T-helper 17 cell (primary cell): ENCODE measurements at places on chromosomes 5 and 9.

- DNase-seq: peak; percentile 36
Measured at GRCh38 chr5:177005619-177006264, 837 bp downstream of the UIMC1 start.

DNA sequence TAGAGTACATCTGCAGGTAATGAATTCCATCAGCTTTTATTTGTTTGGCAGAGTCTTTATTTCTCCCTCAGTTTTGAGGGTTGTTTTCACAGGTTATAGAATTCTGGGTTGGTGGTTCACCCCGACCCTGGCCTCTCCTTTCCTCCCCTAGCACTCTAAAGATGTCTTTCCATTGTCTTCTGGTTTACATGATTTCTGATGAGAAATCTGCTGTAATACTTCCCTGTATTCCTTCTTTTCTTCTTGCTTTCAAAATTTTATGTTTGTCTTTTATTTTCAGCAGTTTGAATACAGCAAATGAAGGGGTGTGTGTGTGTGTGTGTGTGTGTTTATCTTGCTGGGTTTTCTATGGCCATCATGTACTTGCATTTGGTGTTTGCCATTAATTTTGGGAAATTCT is 312.0 kb upstream of the RPS23 start:
- no peak for DNase-seq

DNA sequence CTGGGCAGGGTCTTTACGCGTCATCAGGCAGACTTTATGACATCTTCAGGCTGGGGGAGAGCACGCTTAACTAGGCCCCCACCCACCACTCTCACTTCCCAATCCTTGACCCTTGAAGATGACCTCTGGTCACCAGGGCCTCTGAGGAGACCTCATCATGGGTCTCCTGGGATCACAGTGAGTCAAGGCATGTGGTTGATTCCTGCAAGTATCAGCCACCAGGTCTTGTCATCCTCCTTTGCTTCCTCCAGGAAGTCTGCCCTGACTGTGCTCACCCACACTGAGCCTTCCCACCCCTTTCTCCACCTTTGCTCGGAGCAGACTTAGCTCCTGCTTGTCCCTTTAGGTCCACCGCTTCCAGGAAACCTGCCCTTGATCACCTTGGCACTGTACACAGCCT is 17.3 kb downstream of the ODF2 start:
- no peak for DNase-seq

GRCh38 chr5:37494756-37495155 is 115.6 kb downstream of the WDR70 start:
- DNase-seq: no peak

DNA sequence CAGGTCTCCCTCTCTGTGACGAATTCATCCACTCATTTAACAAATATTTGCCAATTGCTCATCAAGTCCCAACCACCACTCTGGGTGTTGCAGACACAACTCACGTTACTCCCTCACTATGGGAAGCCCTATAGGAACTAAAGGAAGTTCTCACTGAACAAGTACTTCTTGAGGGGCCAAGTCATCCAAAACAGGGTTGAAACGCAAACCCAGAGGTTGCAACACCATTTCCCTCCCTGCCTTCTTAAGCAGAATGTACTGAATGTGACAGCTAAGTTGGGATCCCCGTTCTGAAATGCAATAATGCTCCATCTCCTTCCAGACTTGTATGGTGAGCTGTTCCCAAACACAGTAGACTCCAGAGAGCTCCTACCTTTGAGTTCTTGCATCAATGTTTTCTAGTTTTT is 34.3 kb downstream of the EPB41L4B start:
- no peak for DNase-seq

- DNase-seq: no peak
Measured at GRCh38 chr9:95003689-95004410, 277.4 kb downstream of the AOPEP start.

DNA sequence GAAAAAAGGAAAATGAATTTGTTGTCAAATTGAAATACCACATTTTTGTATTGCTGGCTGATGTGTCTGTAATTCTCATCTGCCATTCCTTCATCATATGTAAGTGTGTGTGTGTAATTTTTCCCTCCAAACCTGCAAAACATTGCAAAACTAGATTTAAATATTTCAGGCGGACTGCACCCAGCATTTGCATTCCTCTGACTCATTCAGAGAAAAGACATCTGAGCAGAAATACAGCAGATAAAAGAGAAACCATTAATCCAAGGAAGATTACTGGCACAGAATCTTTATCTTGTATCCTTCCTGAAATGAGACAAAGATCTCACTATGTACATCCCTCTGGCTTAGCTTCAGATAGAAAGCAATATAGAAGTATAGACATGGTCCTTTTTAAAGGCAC is 275.3 kb downstream of the TMEM38B start:
- DNase-seq: no peak

GRCh38 chr9:106930477-106930876 is 67.5 kb downstream of the ZNF462 start:
- no peak for DNase-seq

- no peak for DNase-seq
Measured at GRCh38 chr9:107737987-107738743, 248.6 kb upstream of the KLF4 start.

DNA sequence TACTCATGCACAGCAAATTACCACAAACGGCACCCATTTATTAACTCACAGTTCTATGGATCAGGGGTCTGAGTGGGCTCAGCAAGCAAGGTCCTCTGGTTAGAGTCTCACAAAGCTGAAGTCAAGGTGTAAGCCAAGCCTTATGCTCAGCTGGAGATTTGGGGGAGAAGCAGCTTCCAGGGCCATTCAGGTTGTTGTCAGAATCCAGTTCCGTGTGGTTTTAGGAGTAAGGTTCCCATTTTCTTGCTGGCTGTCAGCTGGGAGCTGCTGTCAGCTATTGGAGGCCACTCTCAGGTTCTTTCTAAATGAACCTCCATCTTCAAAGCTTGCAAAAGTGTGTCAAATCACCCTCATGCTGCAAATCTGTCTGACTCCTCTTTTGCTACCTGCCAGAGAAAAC is 17.7 kb downstream of the FCN2 start:
- no peak for DNase-seq

DNA sequence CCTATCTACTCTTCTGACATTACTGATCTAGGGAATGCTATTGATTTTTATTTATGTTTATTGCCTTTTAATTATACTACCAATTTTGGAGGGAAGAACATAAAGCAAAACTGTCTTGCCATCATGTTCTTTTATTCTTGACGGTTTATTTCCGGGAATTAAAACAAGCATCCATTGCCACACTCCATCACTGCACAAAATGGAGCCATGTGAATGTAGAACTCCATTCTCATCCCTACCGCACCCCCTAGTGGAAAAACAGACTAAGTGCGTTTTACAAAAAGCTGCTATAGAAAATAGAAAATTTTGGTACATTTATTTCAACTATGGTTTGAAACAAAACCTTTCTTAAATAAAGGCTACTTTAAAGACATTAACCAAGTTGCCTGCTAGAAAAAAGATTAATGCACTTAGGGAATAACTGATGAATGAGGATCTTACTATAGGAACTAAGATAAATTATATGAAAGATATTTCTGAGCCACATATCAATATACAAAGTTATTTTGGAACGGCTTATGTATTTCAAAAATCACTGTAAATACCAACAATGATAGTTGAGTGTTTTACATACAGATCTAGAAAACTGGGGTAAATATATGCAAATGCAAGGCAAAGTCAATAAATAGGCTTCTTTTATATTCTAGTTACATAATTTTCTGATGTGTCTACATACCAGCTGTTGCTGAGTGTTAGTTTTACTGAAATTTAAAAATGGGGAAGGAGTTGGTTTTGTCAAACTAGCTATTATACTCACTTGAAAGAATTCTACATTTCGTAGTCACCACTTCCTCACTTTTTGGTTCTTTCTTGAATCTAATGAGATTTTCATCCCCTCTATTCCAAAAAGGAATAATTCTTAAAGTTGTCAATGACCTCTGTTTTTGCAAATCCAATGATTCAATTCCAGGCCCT is 26.5 kb downstream of the OXCT1 start:
- no peak for DNase-seq

- DNase-seq: no peak
Measured at GRCh38 chr5:109511980-109512734, 102.4 kb upstream of the PJA2 start.

- DNase-seq: no peak
Measured at GRCh38 chr9:130930804-130931349, 8.2 kb downstream of the FIBCD1 start.

GRCh38 chr9:124284237-124284831 is 26.6 kb downstream of the NEK6 start:
- no peak for DNase-seq

DNA sequence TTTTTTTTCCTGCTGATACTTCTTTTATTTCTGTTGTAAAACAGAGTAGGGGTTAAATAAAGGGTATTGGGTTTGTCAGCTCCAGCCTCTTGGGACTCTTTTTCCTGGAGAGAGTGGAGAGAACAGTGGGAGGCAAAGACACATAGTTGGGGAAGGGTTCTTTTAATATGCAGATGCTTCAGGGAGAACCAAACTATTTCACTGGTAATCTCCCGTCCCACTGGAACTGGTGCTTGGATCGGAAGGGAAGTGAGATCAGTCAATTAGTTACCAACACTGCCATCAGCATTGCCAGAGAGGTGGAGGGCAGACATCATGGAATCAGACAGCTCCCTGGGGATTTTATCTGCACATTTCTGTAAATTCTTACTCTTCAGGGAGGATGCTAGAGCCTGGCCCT is 47.6 kb upstream of the ELOVL7 start:
- no peak for DNase-seq

- DNase-seq: no peak
Measured at GRCh38 chr9:116502746-116503145, 184.4 kb upstream of the TRIM32 start.

GRCh38 chr9:127086771-127087170 is 35.7 kb downstream of the ANGPTL2 start:
- DNase-seq: no peak

DNA sequence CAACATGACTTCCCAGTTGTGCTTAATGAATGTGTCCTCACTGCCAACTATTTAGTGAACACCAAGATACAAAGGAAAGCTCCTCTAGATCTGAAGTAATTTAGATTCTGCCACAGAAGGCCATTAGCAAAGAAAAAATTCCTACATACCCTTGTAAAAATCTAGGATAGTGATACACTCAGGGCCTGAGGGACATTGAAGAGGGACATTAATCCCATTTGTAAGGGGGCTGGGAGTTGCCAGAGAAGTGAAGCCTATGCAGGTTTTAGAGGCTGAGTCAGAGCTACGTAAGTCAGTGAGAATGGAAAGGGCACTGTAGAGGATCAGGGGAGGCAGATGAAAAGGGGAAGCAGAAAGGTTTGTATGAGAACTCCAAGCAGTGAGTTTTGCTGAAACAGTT is 286.9 kb upstream of the TARS1 start:
- DNase-seq: no peak

GRCh38 chr5:171946000-171946781 is 60.2 kb downstream of the FBXW11 start:
- no peak for DNase-seq

- no peak for DNase-seq
Measured at GRCh38 chr9:11269036-11269435, 656.2 kb upstream of the PTPRD start.

DNA sequence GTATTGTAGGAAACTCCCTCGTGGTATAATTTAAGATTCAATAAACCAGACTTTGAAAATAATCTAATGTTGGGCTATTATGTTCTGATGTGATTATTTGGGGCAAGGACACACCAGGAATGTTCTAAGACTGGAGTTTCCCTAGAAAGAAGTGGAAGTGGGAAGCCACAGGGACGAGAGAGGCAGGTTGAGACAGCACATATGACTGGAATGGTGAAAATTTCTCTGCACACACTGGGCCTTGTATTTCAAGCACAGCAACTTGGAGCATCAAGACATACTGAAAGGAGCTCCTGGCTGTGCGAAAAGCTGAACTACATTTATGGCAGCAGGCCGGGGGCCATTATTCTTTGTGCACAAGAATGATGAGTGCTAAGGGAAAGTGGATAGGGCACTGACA is 98.2 kb downstream of the CETN3 start:
- DNase-seq: no peak

GRCh38 chr9:83336706-83337105 is 201.5 kb downstream of the FRMD3 start:
- DNase-seq: no peak

DNA sequence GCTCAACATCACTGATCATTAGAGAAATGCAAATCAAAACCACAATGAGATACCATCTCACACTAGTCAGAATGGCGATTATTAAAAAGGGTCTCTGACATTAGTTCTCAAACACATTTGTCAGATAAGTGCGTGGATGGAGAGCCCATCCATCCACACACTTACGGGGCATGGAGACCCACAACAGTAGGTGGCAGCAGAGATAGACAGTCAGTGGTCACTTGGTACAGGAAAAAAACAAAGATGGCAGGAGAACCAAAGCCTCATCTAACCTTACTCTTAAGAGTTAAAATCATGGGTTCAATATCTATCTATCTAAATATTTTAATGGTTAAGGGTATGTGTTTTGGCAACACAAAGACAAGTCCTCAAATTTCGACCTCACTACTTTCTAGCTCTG is 1378.7 kb upstream of the C9orf72 start:
- DNase-seq: no peak

- DNase-seq: no peak
Measured at GRCh38 chr9:86764671-86765343, 182.5 kb downstream of the GAS1 start.

DNA sequence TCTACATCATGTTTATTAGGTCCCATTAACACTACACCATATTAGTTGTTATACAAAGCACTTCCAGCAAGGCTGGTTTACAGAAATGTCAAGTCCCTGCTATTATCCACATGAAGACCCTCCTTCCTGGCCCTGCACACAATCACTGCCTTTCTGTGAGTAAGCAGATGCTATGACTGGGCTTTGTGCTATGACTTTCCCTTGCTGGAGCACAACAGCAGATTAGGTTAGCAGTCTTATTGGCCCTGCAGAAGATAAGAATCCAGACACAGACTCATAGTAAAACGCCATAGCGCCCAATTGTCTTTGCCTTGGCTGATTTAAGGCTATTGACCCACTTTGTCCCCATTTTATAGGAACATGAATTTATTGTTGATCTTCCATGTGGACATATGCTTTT is 228.9 kb upstream of the ACTBL2 start:
- no peak for DNase-seq

- no peak for DNase-seq
Measured at GRCh38 chr5:132079619-132080018, 6.0 kb downstream of the CSF2 start.

DNA sequence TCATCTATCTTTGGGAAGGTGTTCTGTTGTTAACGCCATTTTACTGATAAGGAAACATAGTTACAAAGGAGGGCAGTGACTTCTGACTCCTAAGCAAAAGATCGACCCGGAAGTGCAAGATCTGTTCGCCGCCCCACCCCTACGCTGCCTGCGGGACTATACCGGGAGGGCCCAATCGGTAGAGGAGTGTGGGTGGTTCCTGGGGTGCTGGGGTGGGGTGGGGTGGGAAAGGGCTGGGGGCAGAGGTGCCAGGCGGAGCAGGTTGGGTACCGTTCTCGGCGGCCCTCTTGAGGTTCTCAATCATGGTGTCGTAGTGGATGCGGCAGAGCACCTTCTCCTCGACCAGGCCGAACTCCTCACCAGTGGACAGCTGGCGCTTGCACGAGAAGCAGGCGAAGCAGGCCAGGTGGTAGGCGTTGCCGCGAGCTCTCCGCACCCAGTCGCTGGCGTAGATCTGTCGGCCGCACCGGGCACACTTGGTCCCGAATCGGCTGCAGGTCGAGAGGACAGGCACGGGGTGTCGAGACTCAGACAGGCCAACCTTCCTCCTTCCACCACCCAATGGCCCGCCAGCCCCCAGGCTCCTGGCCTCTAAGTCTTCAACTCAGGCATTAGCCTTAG is 11.8 kb downstream of the LHX6 start:
- no peak for DNase-seq
